AG09309 (cell line): ENCODE measurements at places on chromosomes 1 and 21.

- DNase-seq = no peak
Measured at GRCh38 chr1:119968068-119968492, 71.8 kb upstream of the ADAM30 start.

DNA sequence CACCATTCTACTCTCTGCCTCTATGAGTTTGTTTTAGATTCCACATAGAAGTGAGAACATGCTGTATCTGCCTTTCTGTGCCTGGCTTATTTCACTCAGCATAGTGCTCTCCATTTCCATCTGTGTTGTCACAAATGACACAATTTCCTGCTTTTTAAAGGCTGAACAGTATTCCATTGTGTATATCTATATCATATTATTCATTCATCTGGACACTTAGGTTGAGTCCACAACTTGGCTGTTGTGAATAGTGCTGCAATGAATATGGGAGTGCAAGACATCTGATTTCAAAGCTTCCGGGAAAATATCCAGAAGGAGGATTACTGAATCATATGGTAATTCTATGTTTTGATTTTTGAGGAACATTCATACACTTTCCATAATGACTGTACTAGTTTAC is 20.1 kb upstream of the DONSON start:
- no peak for DNase-seq

- no peak for DNase-seq
Measured at GRCh38 chr1:212503714-212504113, 71.0 kb downstream of the NENF start.

- DNase-seq = no peak
Measured at GRCh38 chr1:114627107-114627506, 42.7 kb downstream of the DENND2C start.

DNA sequence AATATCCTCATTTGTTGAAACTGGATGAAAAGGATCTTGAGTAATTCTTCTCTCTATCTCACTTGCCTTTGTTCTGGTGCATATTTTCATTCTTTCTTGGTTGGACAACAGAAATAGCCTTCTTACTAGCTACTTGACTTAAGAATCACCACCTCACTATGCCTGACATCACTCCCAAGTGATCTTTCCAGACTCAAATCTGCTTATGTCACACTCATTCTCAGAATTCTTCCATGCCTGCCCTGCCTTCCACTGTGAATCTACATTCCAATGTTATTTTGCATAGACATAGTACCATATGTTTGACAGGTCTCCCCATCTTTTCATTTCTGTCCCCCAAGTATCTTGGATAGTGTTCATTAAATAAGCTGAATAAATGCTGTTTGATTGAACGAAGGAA is 78.5 kb upstream of the DPYD start:
- DNase-seq = peak; percentile 59

GRCh38 chr1:221839782-221840395 is 98.0 kb upstream of the DUSP10 start:
- DNase-seq = peak; percentile 59

- DNase-seq = no peak
Measured at GRCh38 chr1:54546651-54547401, 1.2 kb upstream of the ACOT11 start.

- peak; percentile 33 for DNase-seq
Measured at GRCh38 chr1:153880962-153881361, 41.8 kb downstream of the GATAD2B start.

DNA sequence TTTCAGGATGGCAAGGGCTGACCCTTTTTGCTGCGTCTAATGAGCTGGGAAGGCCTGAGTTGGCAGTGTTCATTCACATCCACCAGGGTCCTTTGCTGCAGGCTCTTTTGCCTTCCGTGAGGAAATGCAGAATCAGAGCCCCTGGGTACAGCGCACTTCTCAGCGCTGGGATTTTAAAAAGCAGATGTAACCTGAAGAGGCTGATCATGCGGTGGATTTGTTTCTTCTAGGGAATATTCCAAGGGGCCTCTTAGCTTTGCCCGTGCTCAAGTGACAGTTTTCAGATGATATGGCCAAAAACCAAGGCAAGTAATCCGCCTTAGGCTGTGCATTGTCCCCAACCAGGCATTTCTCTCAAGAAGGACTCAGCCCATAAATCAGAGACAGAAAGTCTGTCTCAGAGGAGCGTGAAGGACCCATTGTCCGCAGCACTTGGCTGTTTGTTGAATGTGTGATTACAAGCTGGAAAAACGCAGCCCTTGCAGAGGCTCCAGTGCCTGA is 237.6 kb downstream of the PTPRC start:
- DNase-seq = no peak

DNA sequence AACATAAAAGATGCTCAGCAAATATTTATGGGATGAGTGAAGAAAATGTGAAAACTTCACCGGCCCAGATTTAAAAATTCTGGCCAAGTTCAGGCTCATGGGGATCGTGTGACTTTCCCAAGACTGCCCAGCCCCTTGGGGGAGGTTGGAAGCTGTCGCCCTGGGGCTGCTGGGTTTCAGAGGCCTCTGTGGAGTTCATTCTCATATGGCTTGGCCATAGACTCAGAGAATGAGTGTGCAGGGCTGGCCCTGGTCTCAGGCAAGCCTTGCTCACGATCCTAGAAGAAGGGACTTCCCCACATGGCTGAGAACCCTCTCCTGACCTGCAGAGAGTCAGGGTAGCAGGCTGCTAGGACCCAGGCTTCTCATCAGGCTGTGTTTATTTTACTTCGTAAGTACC is 24.6 kb downstream of the PADI2 start:
- DNase-seq = no peak

DNA sequence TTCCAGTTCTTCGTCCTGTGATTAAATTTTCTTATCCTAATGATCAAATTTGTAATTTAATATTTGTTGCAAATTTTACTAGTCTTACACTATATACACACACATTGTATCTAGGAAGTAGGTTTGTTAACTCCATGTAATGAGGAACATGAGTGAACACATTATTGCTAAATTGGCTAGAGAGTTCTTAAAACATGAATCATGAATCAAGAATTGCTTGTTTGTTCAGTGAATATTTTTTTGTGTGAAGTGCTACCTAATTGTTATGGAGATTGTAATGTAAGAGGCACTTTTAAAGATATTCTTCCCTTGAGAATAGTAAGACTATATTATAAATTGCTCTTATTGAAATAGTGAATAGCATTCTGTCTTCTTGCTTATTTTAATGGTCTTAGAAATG is 4.6 kb downstream of the GPSM2 start:
- no peak for DNase-seq

- DNase-seq = no peak
Measured at GRCh38 chr21:42839271-42840231, 39.8 kb downstream of the WDR4 start.

DNA sequence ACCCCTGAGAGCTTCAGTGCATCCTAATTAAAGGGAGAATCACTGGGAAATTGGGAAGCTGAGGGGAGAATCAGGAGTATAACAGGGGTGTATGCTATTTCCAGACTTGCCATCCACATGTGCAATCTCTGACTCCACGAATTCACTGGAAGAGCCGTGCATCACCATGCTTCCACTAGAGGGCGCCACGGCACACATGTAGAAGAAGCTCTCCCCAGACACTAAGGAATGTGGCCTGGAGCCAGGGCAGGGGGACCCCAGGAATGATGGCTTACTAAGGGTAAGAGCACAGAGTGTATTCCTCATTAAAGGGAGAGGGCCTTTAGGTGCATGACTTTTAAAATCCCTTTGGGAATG is 81.5 kb downstream of the ABCA4 start:
- DNase-seq = no peak

GRCh38 chr1:178928041-178928440 is 57.2 kb upstream of the ANGPTL1 start:
- DNase-seq = no peak

- no peak for DNase-seq
Measured at GRCh38 chr1:2570332-2570731, 14.2 kb downstream of the TNFRSF14 start.

GRCh38 chr1:161973924-161974845 is 49.5 kb downstream of the OLFML2B start:
- DNase-seq = no peak

- DNase-seq = no peak
Measured at GRCh38 chr1:87146538-87146937, 182.1 kb upstream of the LMO4 start.

- no peak for DNase-seq
Measured at GRCh38 chr1:40341491-40342380, 24.6 kb upstream of the COL9A2 start.

GRCh38 chr1:4256351-4256750 is 356.3 kb upstream of the C1orf174 start:
- no peak for DNase-seq

- no peak for DNase-seq
Measured at GRCh38 chr1:182910143-182910542, 42.8 kb downstream of the SHCBP1L start.

DNA sequence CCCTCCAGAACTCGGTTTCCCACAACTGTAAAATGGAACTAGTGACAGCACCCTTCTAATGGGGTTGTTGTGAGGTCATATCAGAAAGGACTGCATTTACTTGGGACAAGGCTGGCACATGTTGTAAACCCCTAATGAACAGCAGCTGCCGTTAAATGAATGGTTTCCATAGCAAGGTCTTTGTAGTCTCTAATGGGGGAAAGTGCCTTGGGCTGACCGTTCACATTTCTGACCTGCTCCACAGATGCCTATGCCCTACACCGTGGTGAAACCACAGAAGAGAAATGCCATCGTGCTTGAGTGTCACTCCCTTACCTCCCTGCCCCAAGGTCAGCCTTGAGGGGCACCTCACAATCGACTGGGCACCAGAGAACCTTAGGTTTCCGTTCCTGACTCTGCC is 143.1 kb downstream of the ZSCAN20 start:
- DNase-seq = no peak

DNA sequence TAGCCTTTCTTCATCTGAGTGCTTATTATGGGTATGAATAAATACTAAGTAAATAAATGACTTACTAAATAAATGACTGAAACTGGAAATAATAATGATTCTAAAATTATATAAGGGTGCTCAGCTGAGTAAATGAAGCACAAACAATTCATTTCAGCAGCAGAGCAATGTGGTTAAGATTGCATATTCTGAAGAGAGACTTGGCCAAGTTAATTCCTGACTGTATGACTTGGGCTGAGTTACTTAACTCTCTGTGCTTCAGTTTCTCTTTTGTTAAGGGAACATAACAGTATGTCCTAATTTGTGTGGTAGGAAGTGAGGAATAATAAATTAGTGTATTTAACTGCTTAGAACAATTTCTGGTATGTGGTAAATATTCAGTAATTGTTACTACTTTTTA is 19.1 kb downstream of the AGL start:
- DNase-seq = peak; percentile 51

GRCh38 chr1:226444901-226445300 is 37.0 kb upstream of the PARP1 start:
- DNase-seq = no peak

- no peak for DNase-seq
Measured at GRCh38 chr1:187465441-187465840, 636.7 kb downstream of the PLA2G4A start.

- no peak for DNase-seq
Measured at GRCh38 chr1:150441121-150441520, 46.1 kb upstream of the TARS2 start.

GRCh38 chr1:165933446-165934170 is 106.2 kb downstream of the UCK2 start:
- no peak for DNase-seq

- DNase-seq = peak; percentile 88
Measured at GRCh38 chr1:10210841-10211804, 753 bp downstream of the KIF1B start.

GRCh38 chr1:69269491-69269890 is 298.2 kb upstream of the LRRC7 start:
- no peak for DNase-seq

- no peak for DNase-seq
Measured at GRCh38 chr1:18705811-18706210, 75.2 kb downstream of the PAX7 start.

GRCh38 chr1:156346636-156347035 is 8.3 kb downstream of the TSACC start:
- peak; percentile 55 for DNase-seq

DNA sequence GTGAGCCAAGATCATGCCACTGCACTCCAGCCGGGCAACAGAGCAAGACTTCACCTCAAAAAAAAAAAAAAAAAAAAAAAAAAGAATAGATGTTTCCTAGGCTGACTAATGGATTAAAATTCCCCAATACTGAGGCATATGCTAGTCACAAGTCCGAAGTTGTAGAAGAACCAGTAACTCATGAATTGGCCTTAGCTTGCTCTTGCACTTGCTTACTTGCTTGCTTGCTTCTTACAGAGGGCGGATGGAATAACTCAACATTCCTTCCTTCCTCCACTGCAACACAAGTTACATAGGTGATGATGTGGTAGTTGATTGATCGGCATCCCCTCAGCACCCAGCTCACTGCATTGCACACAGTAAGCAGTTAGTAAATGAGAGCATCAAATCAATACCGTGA is 2.8 kb upstream of the TARS2 start:
- DNase-seq = no peak

GRCh38 chr1:22563671-22564602 is 648 bp downstream of the EPHA8 start:
- no peak for DNase-seq

DNA sequence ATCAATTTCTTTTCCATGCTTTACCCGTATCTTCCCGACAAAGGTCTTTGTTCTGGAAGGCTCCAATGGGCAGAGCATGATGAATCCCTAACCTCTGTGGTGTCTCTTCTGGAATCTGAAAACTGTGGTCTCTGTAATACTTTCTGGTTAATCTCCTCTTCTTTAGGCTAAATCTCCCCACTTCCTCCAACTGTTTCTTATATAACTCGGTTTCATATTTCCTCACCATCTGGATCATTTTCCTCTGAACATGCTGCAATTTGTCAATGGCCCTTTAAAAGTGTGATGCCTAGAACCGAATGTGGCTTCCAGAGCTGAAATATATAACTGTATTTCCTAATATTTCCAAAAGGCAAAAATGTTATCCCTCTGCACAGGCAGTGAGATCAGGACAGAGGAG is 66.1 kb downstream of the ALG14 start:
- DNase-seq = no peak

DNA sequence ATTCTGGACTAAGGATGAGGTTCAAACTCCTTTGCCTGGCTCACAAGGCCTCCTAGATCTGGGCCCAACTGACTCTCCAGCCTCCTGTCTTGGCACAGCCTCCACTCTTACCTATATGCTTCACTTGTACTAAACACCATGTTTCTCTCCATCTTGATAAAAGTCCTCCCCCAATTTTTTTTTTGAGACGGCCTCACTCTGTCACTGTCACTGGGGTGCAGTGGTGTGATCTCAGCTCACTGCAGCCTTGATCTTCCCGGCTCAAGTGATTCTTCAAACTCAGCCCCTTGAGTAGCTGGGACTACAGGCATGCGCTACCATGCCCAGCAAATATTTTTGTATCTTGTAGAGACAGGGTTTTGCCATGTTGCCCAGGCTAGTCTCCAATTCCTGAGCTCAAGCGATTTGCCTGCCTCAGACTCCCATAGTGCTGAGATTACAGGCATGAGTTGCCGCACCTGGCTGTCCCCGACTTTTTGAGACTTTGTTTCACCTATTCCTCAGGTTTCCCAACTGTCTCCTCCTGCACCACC is 39.7 kb downstream of the CD34 start:
- DNase-seq = no peak

- DNase-seq = no peak
Measured at GRCh38 chr1:209893751-209894150, 44.3 kb upstream of the SYT14 start.

- DNase-seq = no peak
Measured at GRCh38 chr1:205313563-205314308, 7.8 kb downstream of the NUAK2 start.
